Stimulated activated CD8-positive, alpha-beta memory T cell treated with anti-CD3 and anti-CD28 coated beads, Interleukin-2, amount 100 ng/mL, for 1 hour (primary cell): ENCODE measurements at places on chromosomes 2 and 18.

- DNase-seq: no peak
Measured at GRCh38 chr2:175318542-175318941, 137.0 kb upstream of the ATP5MC3 start.

- no peak for DNase-seq
Measured at GRCh38 chr2:209763106-209763505, 8.5 kb upstream of the UNC80 start.

DNA sequence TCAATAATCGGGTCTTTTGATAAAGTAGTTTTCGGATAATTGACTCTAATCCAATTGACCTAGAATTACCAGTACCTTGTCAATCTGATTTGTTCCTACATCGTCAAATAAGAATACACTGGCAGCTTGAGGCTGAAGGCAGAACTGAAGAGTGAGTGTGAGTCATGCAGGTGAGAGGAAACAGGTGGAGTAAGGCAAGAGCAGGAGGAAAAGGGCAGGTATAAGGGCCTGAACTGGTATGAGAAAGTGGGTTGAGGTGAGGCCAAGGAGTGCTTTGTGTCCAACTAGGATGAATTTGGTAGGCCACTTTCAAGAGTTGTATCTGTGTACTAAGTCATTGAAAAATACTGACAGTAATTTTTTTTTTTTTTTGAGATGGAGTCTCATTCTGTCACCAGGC is 186.0 kb downstream of the ZNF385B start:
- no peak for DNase-seq

DNA sequence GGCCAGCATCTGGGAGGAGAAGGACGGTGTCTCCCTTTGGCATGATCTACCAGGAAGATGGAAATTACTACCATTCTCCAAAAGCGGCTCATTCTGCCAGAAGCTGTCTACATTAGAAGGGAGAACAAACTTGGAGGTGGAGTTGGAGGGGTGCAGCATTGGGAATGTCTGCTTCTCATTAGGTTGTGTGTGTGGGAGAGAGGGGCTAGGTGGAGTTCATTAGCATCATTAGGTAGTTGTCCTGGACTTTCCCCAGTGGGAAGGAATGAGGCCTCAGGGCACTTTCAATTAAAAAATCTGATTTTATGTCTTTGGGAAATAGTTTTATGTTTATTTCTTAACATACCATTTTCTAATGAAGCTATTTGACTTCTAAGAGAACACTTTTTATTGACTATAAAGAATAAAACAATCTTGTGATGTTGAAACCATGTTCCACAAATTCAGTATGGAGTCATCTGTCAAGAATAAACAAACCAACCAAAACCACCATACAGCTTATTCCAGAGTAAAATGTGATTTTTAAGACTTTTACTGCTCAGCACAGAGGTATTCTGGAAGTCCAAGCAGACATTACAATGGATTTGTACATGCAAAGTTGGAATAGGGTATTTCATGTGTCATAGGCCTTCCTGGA is 60.6 kb downstream of the VAPA start:
- no peak for DNase-seq

- DNase-seq: no peak
Measured at GRCh38 chr2:72789241-72789640, 36.6 kb downstream of the EXOC6B start.

- DNase-seq: no peak
Measured at GRCh38 chr2:153641046-153641445, 162.5 kb upstream of the RPRM start.
